ENCODE measurements at places on chromosomes 16 and 17. TPM values are rescaled to one million over a fixed set of nuclear protein-coding genes. Genes with fewer than 3 reads are reported as not detected.

- DNase-seq, result no peak
Observed at GRCh38 chr16:9840761-9841665, 341.2 kb downstream of the GRIN2A start.

DNA sequence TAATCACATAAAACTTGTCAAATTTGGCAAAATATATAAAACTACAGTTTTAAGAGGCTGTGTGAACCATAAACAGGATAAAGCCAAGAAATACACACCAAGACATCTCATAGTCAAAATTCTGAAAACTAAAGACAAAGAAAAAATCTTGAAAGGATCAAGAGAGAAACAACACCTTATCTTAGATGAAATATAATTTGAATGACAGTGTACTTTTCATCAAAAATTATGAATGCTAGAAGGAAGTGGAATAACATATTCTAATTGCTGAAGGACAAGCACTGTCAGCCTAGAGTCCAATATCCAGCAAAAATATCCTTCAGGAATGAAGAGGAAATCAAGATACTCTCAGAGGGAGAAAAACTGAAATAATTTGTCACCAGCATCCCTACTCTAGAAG, 37.2 kb downstream of the PIK3R5 start:
- no peak for DNase-seq

GRCh38 chr17:55242476-55242875, 22.3 kb upstream of the HLF start:
- DNase-seq, result no peak

GRCh38 chr17:46158323-46159296, 34.6 kb downstream of the KANSL1 start:
- no peak for DNase-seq

GRCh38 chr16:70421014-70421413, 17.9 kb downstream of the ST3GAL2 start:
- no peak for DNase-seq

- DNase-seq, result no peak
Observed at GRCh38 chr17:1729966-1730325, 5.4 kb downstream of the WDR81 start.

- no peak for DNase-seq
Observed at GRCh38 chr17:40952661-40953060, 14.1 kb downstream of the KRT39 start.

- DNase-seq, result no peak
Observed at GRCh38 chr17:44308865-44309264, 464 bp downstream of the RUNDC3A start.

DNA sequence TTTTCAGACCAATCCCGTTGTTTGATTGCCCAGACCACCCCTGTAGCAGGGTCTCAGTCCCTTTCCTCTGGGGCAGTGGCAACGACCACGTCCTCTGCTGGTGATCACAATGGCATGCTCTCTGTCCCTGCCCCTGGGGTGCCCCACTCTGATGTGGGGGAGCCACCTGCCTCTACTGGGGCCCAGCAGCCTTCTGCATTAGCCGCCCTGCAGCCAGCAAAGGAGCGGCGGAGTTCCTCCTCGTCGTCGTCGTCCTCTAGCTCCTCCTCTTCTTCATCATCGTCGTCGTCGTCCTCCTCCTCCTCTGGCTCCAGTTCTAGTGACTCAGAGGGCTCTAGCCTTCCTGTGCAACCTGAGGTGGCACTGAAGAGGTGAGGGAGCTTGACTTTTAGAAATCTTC, 9.2 kb downstream of the ELOB start:
- no peak for DNase-seq

- DNase-seq, result no peak
Observed at GRCh38 chr17:46063241-46063640, 64.2 kb downstream of the STH start.

GRCh38 chr16:337975-338575, 14.4 kb downstream of the AXIN1 start:
- DNase-seq, result peak; percentile 1

DNA sequence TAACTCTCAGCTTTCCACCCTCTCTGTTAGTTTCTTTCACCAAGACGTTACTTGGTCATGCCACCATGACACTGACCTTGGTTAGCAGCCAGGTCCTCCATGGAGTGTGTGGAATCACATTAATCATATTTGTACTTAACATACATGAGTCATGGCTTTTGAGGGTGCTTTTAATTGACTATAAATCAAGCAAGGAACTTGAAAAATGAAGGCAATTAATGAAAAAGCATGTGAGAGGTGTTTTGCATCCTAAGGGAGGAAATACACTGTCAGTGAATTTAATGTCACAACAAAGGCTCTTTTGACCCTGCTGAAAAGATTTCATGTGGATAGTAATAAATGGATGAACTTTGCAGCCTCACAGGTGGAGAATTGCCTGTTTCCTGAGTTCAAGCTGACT, 240.7 kb downstream of the CDH13 start:
- DNase-seq, result no peak

GRCh38 chr16:67407788-67408452, 8.4 kb downstream of the ZDHHC1 start:
- DNase-seq, result no peak

- DNase-seq, result no peak
Observed at GRCh38 chr16:67248073-67248400, 742 bp upstream of the SLC9A5 start.

DNA sequence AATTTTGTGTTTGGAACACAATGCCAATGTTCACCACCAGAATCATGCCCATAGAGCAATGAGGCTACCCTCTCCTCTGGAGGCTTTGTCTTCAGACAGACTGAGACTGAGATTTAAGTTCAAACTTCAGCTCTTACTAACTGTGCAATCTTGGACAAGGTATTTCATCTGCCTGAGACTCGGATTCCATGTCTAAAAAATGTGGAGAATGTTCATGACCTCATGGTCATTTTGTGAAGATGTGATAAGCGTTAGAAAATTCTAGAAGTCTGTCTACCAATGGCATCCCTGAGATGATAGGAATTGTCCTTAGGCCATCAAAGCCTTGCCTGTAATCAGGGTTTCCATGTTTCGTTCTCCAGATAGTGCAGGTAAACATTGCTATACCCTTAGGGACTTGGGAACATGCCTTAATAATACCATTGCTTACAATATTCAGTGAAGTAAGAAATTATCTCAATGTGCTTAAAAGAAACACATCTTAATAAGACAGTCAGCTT, 388.2 kb upstream of the MAF start:
- DNase-seq, result no peak

DNA sequence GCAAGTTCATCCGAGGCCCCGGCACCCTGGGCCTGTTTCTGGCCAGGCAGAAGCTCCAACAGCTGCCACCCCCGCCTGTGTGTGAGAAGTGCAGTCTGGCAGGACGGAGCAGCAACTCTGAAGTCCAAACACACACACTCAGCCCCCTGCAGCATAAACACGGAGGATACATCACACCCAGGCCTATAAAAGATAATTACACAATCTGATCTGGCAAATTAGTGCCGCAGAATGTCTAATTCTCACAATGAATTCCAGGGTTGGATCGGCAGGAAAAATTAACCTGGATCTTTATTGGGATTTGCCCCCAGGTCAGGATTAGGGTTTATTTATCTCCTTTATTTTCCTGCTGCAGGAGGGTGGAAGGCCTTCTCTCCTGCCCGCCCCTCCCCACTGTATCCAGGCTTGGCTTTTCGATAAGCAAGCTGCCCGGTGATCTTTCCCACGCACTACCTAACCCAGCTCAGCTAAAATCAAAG, 311.4 kb downstream of the SOX9 start:
- DNase-seq, result no peak

- peak; percentile 3 for DNase-seq
Observed at GRCh38 chr16:28821874-28822519, 802 bp upstream of the ATXN2L start.

GRCh38 chr16:58938811-58939210, 204.7 kb upstream of the GOT2 start:
- peak; percentile 54 for DNase-seq

GRCh38 chr17:28725166-28725659, 820 bp downstream of the TLCD1 start:
- no peak for DNase-seq

- DNase-seq, result peak; percentile 67
Observed at GRCh38 chr17:1561420-1562175, 994 bp downstream of the PITPNA start.

DNA sequence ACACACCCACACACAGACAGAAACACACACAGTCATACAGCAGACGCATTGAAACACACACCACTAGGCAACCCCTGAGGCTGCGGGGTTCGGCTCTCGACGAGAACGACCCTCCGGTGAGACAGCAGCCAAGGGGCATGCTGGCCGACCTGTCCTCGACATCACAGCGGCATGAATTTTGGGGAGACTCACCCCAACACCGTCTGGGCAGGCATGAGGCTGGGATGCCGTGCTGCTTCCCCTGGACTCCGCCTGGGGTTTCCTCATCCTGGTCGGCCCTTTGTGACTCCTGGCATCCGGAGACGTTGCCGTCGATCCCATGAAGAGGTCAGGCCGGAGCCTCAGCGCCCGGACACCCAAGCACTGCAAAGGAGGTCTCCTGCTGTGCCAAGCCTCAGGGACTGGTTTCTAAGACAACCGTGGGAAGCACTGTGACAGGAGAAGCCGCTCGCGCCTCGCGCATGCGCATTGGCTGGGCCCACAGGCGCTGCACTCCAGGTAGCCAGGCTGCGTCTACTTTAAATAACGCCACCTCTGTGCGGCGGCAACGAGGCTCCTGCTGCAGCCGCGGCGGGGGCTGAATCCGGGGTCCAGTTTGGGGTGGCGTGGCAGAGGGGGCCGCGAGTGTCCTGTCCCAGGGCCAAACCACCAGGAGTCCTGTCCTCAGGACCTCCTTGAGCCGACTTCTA, 13.8 kb upstream of the KCNJ18 start:
- DNase-seq, result no peak

DNA sequence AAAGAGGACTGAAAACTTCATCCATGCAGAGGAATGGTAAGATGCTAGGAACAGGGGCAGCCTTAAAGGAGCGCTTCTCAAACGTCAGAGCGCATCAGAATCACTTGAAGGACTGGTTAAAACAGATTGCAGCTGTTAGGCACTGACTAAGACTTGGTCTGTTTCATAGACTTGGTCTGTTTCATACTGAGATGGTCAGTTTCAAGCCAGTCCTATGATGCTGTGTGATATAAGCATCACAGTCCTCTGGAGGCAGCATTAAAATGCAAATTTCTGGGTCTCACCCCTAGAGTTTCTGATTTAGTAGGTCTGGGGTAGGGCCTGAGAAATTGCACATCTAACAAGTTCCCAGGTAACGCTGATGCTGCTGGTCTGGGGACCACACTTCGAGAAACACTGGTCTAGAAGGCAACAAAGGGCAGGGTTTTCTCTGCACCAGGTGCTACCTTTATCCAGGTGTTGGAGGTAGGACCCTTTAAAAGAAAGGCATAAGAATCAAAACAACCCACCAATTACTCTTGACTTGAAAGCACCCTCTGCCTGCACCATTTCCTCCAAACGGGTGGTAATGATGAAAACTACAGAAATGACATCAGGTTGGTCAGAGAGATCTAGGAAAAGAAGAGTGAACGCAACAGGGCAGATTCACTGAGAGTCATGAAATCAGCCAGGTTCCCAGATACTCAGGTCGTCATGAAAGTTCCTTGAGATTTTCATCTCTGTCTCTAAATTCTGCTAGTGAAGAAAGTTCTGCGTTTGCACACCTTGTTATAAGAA, 95.0 kb upstream of the RCVRN start:
- DNase-seq, result no peak

DNA sequence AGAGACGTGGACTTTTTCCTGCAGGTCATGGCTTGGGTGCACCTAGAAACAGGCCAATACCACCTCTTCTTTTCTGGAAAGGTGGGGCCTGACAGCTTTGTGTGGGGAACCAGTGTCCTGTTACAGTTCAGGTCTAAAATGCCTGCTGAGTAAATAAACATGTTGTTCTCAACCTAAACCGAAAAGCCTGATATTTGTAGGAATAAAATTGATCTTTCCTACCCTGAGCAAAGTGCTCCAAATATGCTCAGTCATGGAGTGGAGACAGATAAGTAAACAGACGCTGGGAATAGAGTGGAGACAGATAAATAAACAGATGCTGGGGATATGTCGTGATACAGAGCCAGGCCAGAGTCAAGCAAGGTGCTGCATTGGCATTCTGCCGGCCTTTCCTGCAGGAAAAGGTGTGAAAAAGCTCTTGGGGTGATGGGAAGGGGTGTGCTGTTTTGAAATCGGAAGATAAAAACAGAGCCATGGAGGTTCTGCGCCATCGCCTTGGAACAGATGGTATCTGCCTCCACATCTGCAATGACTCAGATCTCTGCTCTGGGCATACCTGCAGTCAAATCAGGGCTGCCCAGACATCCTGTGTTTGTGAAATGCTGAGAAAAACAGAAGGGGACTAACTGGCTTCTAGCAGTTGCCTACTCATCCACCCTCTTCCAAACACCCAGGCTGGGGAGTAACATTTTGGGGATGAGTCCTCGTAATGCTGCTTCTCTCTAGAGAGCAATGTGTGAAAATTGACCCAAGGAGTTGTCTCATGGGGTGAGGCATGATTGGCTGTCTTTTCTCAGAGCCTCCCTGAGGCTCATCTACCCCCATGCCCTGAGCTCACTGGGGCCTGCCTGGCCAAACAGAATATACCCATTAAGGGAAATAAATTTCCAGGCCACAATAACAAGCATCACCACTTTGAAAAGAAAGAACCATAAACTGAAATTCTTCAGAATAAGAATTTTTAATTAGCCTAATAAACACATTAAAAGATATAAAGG, 16.8 kb upstream of the TRPV2 start:
- no peak for DNase-seq

DNA sequence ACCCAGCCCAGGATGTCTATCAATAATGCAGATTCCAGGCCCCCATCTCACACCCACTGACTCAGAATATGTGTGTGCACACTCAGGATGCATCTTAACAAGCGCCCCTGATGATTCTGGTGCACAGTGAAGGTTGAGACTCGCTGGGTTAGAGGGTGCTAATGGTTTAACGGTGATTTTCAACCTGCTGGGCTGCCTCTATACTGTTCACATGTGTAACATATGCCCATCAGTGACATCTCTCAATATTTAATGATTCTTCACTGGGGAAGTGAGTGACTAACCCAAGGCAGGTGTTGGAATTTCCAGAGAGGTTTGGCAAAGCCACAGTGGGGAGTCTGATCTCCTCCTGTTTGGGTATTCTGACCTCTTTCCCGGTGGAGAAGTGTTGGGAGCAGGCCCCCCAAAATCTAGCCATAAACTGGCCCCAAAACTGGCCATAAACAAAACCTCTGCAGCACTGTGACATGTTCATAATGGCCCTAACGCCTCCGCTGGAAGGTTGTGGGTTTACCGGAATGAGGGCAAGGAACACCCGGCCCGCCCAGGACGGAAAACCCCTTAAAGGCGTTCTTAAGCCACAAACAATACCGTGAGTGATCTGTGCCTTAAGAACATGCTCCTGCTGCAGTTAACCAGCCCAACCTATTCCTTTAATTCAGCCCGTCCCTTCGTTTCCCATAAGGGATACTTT, 4.1 kb upstream of the DOC2B start:
- peak; percentile 66 for DNase-seq

CHP2 gene
- 0.13 TPM for total RNA-seq

SNF8 gene
- 93.0 TPM for total RNA-seq

NRN1L gene
- total RNA-seq, result 2.0 TPM

ZNF48 gene
- 39.3 TPM for total RNA-seq

MYH11 gene
- 0.07 TPM for total RNA-seq
